Colonic mucosa (tissue), 4 donors: ENCODE measurements at places on chromosomes 1 and 21. TPM values are rescaled to one million over a fixed set of nuclear protein-coding genes. Genes with fewer than 3 reads are reported as not detected.
A peak's percentile ranks its signal among the peaks of the same experiment; 100 is the strongest.

Gene SMCP
- total RNA-seq: not detected

Gene TGFB2
- 0.27 TPM for total RNA-seq

Gene TTC3
- total RNA-seq: 125 TPM

DNA sequence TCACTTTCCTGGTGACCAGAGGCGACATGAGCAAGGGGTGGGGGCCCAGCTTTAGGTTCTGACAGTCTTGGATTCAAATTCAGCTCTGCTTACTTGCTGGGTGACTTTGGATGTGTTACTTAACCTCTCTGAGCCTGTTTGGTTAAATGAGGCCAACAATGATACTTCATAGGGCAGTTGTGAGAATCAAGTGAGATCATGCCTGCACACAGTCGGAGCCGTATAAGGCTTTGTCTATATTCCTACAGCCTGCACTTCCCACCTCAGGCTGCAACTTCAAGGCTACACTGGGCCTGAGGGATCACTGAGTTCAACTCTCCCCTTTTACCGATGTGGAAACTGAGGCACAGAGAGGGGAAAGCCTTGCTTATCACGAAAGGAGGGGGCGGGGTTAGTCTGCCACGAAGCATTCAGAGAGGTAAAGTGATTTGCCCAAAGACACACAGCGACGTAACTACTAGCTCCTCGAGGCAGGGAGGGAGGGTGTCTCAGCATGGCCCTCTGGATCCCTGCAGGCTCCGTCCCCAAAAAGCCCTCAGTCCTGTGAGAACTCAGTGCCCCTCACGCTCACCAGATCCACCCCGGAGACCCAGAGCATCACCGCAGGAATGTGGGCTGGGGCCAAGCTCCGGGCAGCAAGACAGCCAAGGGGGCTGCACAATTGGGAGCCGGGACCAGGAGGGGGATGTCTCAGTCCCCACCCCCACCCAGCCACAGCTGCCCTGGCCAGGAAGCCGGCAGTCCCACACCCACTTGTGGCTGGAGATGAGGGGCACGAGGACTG is 25.0 kb downstream of the SDC3 start:
- no peak overlapping the region for H3K27ac ChIP-seq
- no peak overlapping the region for H3K4me3 ChIP-seq
- H3K27me3 ChIP-seq: no peaks in the 10 kb centered on the region
- DNase-seq: no peak
- H3K36me3 ChIP-seq: no peaks in the 10 kb centered on the region

GRCh38 chr1:121443001-121443540 is 258.3 kb downstream of the SRGAP2C start:
- DNase-seq: no peak
- no peak overlapping the region for H3K4me3 ChIP-seq
- no peaks in the 10 kb centered on the region for H3K4me1 ChIP-seq
- H3K27ac ChIP-seq: no peak overlapping the region
- H3K27me3 ChIP-seq: no peaks in the 10 kb centered on the region

- H3K36me3 ChIP-seq: no peaks in the 10 kb centered on the region
- no peak for DNase-seq
- H3K27me3 ChIP-seq: no peaks in the 10 kb centered on the region
- H3K27ac ChIP-seq: no peak overlapping the region
These were observed 261.5 kb downstream of the GPATCH2 start for GRCh38 chr1:217369271-217369981.

DNA sequence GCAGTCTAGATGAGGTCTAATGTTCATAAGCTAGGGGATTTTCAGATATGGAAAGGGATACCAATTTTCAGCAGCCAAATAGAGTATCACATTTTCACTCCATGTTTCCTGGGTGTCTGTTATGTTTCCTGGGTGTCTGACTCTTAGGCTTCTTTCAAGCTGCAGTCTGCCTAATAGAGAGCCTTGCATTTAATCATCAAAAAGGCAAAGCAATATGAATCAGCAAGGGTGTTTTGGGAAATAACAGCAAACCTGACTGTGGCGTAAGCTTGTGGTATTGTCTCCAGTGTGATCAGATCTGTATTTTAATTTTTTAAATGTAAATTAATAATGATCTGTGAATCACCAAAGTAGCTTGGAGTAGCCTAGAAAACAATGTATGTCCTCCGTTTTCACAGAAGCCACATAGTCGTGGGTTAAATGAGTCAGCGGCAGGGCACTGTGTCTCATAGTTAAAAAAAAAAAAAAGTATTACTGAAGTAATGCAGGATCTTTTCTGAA is 10.4 kb downstream of the LGALS8 start:
- H3K27me3 ChIP-seq: no peaks in the 10 kb centered on the region
- H3K36me3 ChIP-seq: no peaks in the 10 kb centered on the region
- H3K4me1 ChIP-seq: peaks cover 4% of the 10 kb centered on the region
- no peak overlapping the region for H3K4me3 ChIP-seq

Gene LCE1B
- total RNA-seq: not detected

Gene TCHH
- total RNA-seq: not detected

DNA sequence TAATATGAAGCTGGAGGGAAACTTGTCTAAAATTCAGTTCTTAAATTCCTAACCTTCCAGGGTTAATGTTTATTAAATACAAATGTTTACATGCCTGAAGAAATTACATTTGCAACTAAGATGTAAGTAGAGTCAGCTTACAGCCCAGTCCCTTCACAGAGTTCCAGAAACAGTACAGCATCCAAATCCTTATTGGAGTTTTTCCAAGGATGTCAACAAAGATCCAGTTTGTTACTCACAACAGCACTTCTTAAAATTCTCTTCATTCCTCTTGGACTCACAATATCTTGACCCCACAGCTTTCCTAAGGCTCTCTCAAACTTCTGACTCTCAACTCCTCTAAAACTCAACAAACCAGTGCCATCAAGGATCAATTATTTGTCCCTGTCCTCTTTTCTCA is 50.1 kb upstream of the RWDD3 start:
- H3K4me3 ChIP-seq: no peak overlapping the region
- DNase-seq: no peak
- H3K27ac ChIP-seq: no peak overlapping the region
- no peaks in the 10 kb centered on the region for H3K36me3 ChIP-seq
- no peaks in the 10 kb centered on the region for H3K4me1 ChIP-seq

DNA sequence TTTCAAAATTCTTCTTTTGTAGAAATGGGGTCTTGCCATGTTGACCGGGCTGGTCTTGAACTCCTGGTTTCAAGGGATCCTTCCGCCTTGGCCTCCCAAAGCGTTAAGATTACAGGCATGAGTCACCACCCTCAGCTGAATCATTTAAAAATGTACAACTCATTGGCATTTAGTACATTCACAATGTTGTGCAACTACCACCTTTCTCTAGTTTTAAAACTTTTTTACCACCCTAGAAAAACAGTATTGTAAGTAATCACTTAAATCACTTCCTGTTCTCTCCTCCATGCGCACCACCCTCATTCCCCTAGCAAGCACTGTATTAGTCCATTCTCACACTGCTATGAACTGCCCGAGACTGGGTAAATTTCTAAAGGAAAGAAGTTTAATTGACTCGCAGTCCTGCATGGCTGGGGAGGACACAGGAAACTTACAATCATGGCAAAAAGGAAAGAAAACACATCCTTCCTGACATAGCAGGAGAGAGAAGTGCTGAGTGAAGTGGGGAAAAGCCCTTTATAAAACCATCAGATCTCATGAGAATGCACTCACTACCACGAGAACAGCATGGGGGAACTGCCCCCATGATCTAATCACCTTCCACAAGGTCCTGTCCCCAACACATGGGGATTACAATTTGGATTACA is 14.4 kb upstream of the THEM5 start:
- no peaks in the 10 kb centered on the region for H3K27me3 ChIP-seq
- DNase-seq: no peak
- no peak overlapping the region for H3K4me3 ChIP-seq

- H3K4me3 ChIP-seq: peak overlapping the region; percentile 91
- no peaks in the 10 kb centered on the region for H3K27me3 ChIP-seq
- H3K4me1 ChIP-seq: peaks cover 14% of the 10 kb centered on the region
- DNase-seq: no peak
- H3K27ac ChIP-seq: peak overlapping the region; percentile 91
These were observed 995 bp upstream of the IPO13 start for GRCh38 chr1:43945674-43946235.

DNA sequence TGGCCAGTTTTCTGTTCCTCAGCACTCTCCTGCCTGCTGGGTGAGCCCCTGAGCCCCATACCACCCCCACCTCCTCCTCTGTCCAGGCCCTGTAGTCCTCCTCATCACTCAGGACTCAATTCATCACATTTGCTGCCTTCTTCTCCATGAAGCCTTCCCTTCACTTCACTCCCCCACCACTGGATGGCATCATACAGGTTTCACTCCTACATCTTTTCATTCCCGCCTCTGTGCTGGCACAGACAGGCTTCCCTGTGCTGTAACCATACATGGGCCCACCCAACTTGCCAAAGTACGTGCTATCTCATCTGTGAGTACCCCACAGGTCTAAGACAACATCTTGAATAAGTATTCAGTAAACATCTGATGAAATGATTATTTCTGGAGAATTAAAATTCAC is 56.9 kb downstream of the SLC45A1 start:
- H3K36me3 ChIP-seq: no peaks in the 10 kb centered on the region
- H3K4me3 ChIP-seq: no peak overlapping the region
- DNase-seq: peak; percentile 54
- H3K27me3 ChIP-seq: no peaks in the 10 kb centered on the region
- no peak overlapping the region for H3K27ac ChIP-seq
- no peaks in the 10 kb centered on the region for H3K4me1 ChIP-seq

Gene C1QA
- total RNA-seq: 72.4 TPM

DNA sequence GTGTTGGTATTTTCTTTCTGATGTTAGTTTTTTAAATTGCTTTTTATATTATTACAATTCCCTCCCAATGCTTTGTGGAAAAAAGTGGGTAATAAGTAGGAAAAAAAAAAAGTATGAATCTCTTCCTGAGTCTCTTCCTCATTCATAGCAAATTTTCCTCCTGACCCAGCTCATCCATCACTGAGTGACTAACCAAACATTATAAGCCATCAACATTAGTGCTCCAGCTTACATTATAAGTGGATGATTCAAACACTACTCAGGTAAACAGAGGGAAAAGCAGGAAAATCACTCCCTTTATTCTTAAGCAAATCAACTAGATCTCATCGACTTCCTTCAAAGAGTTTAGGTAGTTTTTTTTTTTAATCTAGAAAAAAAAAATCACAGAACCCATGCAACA is 15.4 kb upstream of the SAMD13 start:
- no peak for DNase-seq
- H3K27me3 ChIP-seq: no peaks in the 10 kb centered on the region
- H3K4me1 ChIP-seq: no peaks in the 10 kb centered on the region
- no peak overlapping the region for H3K4me3 ChIP-seq
